Activated B cell treated with CpG ODN at 0.5 μM for 24 hours (primary cell): ENCODE measurements at places on chromosomes 12 and 14.
A peak's percentile ranks its signal among the peaks of the same experiment; 100 is the strongest.

DNA sequence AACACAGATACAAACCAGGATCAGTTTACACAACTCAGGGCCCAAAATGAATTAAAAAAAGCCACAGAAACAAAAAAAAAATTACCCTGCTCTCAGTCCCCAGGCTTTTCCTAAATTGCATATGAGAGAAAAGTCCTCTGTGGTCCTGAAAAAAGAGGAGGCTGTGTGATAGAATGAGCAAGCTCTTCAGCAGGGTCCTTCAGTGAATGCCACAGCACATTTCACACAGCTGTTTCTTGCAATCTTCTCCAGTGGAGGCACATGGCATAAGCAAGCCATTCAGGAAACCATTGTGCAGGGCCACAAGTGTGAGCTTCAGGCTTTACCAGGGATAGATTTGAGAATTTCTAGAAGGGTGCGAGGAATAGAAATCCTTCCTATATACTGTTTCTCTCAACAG lies 168.5 kb downstream of the PPM1H start:
- DNase-seq, result no peak
- no peaks in the 10 kb centered on the region for H3K36me3 ChIP-seq
- no peak overlapping the region for H3K27ac ChIP-seq
- no peak overlapping the region for H3K4me3 ChIP-seq
- H3K27me3 ChIP-seq, result no peaks in the 10 kb centered on the region

- H3K36me3 ChIP-seq, result peaks cover 76% of the 10 kb centered on the region
- no peak for DNase-seq
- H3K4me3 ChIP-seq, result no peak overlapping the region
- H3K27ac ChIP-seq, result no peak overlapping the region
- no peaks in the 10 kb centered on the region for H3K27me3 ChIP-seq
These were observed 11.8 kb upstream of the DERA start for GRCh38 chr12:15899282-15899870.

GRCh38 chr12:39427360-39427808 lies 15.5 kb downstream of the KIF21A start:
- no peaks in the 10 kb centered on the region for H3K36me3 ChIP-seq
- no peaks in the 10 kb centered on the region for H3K27me3 ChIP-seq
- H3K4me3 ChIP-seq, result no peak overlapping the region
- H3K4me1 ChIP-seq, result no peaks in the 10 kb centered on the region
- no peak overlapping the region for H3K27ac ChIP-seq

- no peak overlapping the region for H3K27ac ChIP-seq
- DNase-seq, result no peak
- H3K4me1 ChIP-seq, result peaks cover 23% of the 10 kb centered on the region
- H3K27me3 ChIP-seq, result no peaks in the 10 kb centered on the region
These were observed 36.9 kb downstream of the RAD9B start for GRCh38 chr12:110538869-110539622.

- H3K27ac ChIP-seq, result no peak overlapping the region
- H3K27me3 ChIP-seq, result peaks cover 3% of the 10 kb centered on the region
- no peak for DNase-seq
- no peaks in the 10 kb centered on the region for H3K36me3 ChIP-seq
- no peak overlapping the region for H3K4me3 ChIP-seq
- no peaks in the 10 kb centered on the region for H3K4me1 ChIP-seq
These were observed 38.2 kb upstream of the TDRD9 start for GRCh38 chr14:103890052-103890371.

- no peak overlapping the region for H3K27ac ChIP-seq
- no peak overlapping the region for H3K4me3 ChIP-seq
- H3K4me1 ChIP-seq, result no peaks in the 10 kb centered on the region
- peaks cover 33% of the 10 kb centered on the region for H3K27me3 ChIP-seq
- DNase-seq, result peak; percentile 5
These were observed 23.5 kb downstream of the FAM222A start for GRCh38 chr12:109737126-109737525.

DNA sequence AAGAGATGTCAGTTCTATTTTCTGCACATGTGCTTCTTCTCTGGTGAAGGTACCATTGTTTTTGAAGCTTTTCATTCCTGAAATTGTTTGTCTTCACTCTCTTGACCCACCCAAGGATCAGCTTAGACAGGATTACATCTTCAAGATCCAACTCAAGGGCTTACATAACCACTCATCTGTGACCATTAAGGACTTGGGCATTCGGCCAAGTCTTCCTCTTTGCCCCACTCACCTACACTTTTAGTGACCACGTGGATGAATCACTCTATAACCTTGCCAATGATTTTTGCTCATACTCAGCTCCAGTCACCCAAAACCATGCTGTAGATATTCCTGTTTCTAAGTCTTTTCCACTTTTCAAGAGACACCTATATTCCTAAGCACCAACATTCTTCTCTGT lies 36.5 kb upstream of the SSTR1 start:
- H3K27ac ChIP-seq, result no peak overlapping the region
- no peaks in the 10 kb centered on the region for H3K36me3 ChIP-seq
- no peak for DNase-seq
- H3K4me1 ChIP-seq, result no peaks in the 10 kb centered on the region
- H3K4me3 ChIP-seq, result no peak overlapping the region

GRCh38 chr12:75481013-75481705 lies 604 bp downstream of the GLIPR1 start:
- H3K4me1 ChIP-seq, result peaks cover 97% of the 10 kb centered on the region
- peak overlapping the region; percentile 96 for H3K4me3 ChIP-seq
- no peak for DNase-seq
- H3K27ac ChIP-seq, result peak overlapping the region; percentile 97
- no peaks in the 10 kb centered on the region for H3K27me3 ChIP-seq
- peaks cover 37% of the 10 kb centered on the region for H3K36me3 ChIP-seq

DNA sequence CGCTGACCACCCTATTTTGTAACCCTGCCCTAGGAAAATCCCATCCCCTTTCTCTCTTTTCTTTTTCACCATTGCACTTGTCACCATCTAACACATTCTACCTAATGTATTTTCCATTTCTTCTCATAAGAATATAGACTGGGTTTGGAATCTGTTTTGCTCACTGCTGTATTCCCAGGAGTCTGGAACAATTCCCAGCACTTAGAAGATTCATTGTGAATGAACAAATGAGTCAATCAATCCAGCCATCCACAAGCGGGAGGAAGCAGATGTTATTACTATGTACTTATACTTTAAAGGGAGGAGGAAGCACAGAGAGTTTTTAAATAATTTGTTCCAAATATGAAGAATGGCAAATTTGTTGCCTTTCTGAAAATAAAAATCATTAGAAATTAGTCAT lies 142.1 kb downstream of the KIF21A start:
- no peaks in the 10 kb centered on the region for H3K36me3 ChIP-seq
- no peak for DNase-seq
- H3K4me1 ChIP-seq, result no peaks in the 10 kb centered on the region
- H3K4me3 ChIP-seq, result no peak overlapping the region

- peaks cover 79% of the 10 kb centered on the region for H3K4me1 ChIP-seq
- H3K27ac ChIP-seq, result peak overlapping the region; percentile 96
- H3K4me3 ChIP-seq, result peak overlapping the region; percentile 79
- no peak for DNase-seq
- peaks cover 4% of the 10 kb centered on the region for H3K36me3 ChIP-seq
- H3K27me3 ChIP-seq, result no peaks in the 10 kb centered on the region
These were observed 11.2 kb upstream of the BTG1 start for GRCh38 chr12:92156704-92157395.

GRCh38 chr12:58268069-58268468 lies 326.7 kb downstream of the ATP23 start:
- H3K4me1 ChIP-seq, result no peaks in the 10 kb centered on the region
- H3K36me3 ChIP-seq, result no peaks in the 10 kb centered on the region
- no peaks in the 10 kb centered on the region for H3K27me3 ChIP-seq
- H3K27ac ChIP-seq, result no peak overlapping the region
- H3K4me3 ChIP-seq, result no peak overlapping the region
- no peak for DNase-seq

DNA sequence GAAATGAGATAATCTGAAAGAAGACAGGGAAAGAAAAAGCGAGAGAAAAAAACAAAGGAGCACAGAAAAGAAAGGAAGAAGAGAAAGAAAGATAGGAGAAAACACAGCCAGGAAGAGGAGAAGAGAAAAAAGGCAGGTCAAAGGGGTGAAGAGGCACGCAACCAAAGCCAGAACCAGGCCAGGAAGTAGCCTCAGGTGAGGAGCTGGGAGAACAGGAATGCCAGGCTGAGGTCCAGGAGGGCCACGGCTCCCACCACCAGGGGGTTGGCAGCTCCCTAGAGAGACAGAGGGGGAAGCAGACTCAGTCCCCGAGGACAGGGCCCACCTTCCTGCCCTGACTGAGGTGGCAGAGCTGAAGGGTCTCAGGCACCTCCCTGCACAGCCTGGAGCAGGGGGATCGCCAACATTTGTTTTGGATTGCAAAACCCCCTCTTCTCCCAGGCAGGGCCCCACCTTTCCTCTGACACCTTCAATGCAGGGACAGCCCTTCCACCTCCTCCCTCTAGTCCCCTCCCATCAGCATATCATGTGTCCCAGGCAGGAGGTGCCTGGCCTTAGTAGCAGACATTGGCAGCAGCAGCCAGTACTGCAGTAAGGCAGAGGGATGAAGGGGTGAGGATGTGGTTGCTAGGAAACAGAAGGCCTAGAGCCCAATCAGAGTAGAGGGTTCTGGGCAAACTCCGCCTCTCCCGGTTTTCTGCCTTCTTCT lies 2.0 kb upstream of the AP1G2 start:
- peaks cover 19% of the 10 kb centered on the region for H3K27me3 ChIP-seq
- H3K36me3 ChIP-seq, result peaks cover 21% of the 10 kb centered on the region
- peaks cover 27% of the 10 kb centered on the region for H3K4me1 ChIP-seq
- no peak for DNase-seq

GRCh38 chr14:78445275-78445674 lies 275.1 kb downstream of the NRXN3 start:
- no peaks in the 10 kb centered on the region for H3K4me1 ChIP-seq
- H3K4me3 ChIP-seq, result no peak overlapping the region
- no peak overlapping the region for H3K27ac ChIP-seq
- no peak for DNase-seq
- H3K36me3 ChIP-seq, result no peaks in the 10 kb centered on the region

- no peaks in the 10 kb centered on the region for H3K36me3 ChIP-seq
- peaks cover 9% of the 10 kb centered on the region for H3K4me1 ChIP-seq
- no peak overlapping the region for H3K27ac ChIP-seq
- DNase-seq, result no peak
- H3K4me3 ChIP-seq, result no peak overlapping the region
These were observed 5.5 kb upstream of the ITPK1 start for GRCh38 chr14:93121030-93121834.

GRCh38 chr12:27906658-27907473 lies 65.7 kb downstream of the PTHLH start:
- DNase-seq, result no peak
- H3K4me1 ChIP-seq, result no peaks in the 10 kb centered on the region
